ENCODE measurements at places on chromosomes 1 and 21.

DNA sequence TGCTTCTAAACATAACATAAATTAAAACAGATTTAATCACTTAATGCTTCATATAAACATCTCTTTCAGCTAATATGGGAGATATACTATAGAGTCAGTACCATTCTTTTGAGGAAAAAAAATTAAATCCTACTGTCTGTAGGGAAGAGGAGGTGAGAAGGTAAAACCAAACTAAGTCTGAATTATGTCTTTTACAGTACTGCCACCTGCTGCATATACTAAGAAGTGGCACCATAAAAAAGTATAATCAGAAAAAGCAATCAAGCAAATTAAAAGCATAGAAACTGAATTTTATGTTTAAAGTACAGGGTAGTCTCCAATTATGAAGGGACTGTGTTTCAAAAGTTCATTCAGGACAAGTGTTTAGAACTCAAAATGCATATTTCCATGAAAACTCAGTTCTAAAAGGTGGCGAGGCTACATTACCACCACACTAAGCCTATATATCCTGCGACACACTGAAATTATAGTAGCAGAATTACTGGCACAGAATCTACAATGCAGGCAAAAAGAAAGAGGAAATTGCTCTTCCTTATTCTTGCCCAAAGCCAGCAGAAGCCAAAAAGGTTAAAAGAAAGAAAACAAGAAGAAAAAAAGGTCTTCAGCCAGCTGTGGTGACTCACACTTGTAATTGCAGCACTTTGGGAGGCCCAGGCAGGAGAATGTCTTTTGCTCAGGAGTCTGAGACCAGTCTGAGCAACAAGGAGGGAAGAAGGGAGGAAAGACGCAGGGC, 9.0 kb downstream of the NSL1 start:
- DNase-seq = no peak

- DNase-seq = no peak
Measured at GRCh38 chr1:162994921-162995320, 74.2 kb upstream of the RGS4 start.

- DNase-seq = peak; percentile 46
Measured at GRCh38 chr1:231039161-231040018, 664 bp downstream of the FAM89A start.

DNA sequence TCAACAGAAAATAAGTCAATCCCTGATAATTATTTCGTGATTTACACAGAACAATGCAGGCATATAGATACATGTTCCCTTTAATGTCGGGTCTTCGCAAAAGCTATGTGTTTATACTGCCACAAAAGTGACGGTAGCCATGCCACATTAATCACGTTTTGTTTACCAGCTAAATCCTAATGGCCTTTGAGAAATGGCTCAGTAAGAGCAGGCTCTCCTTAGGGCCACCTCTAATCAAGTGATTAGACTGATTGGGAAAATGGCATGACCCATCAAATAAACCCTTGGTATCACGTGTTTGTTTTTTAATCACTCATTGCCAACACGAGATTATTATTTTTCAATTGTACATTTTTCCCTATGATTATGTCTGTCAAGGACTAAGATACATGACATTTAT, 102.0 kb upstream of the USP25 start:
- DNase-seq = no peak

DNA sequence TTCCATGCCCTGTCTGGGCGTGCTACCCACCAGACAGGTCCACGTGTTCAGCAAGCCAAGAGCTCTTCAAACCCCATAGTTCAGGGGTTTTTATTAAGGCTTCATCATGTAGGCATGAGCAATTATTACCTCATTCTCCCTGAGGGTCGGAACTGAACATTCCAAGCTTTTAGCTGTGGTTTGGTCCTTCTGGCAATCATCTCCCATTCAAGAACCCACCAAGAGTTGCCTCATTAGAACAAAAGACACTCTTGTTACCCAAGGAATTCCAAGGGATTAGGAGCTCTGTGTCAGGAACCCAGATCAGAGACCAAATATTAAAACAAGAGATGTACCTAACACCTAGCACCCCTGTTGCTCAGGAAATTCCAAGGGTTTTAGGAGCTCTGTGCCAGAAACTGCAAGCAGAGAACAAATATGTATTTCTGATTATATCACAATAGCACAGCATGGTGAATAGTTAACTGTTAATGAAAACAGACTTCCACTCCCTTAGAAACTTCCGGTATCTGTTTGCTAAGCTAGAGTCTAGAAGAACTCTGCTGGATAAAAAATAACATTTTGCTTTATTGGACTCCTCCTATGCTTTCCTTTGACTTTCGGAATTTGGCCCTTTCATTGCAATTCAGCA, 201.2 kb upstream of the L1TD1 start:
- no peak for DNase-seq

All from activated CD8-positive, alpha-beta memory T cell treated with anti-CD3 and anti-CD28 coated beads, Interleukin-2, amount 50 U/mL, for 4 hours (primary cell).